ENCODE measurements at places on chromosomes 5 and 9.

- DNase-seq, result no peak
Measured at GRCh38 chr5:351921-352245, 30.4 kb downstream of the AHRR start.

DNA sequence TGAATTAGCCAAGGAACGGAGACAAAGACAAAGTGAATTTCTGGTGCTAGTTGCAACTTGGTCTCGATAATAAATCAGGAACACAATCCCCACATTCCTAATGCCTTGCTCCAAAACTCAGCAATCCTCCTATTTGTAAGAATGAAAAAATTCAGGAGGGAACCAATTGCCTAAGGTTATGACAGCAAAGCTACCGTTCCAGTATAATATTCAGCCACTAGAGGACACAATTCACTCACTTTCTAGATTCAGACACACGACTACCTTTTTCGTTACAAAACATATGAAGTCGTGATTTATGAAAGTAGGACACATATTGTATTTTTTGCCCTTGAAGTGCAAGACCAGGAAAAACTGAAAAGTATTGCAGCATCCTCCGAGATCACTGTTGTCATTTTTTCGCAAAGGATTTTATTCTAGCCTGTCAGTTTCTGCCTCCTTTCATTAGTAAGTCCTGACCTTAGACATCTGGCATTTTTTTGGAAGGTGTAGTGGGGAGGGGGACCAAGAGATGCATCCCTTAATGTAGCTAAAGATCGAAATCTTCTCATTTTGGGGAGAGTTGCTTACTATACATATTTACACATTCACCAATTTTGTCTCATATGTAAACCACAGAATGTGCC lies 133.1 kb downstream of the DOCK8 start:
- peak; percentile 28 for DNase-seq

DNA sequence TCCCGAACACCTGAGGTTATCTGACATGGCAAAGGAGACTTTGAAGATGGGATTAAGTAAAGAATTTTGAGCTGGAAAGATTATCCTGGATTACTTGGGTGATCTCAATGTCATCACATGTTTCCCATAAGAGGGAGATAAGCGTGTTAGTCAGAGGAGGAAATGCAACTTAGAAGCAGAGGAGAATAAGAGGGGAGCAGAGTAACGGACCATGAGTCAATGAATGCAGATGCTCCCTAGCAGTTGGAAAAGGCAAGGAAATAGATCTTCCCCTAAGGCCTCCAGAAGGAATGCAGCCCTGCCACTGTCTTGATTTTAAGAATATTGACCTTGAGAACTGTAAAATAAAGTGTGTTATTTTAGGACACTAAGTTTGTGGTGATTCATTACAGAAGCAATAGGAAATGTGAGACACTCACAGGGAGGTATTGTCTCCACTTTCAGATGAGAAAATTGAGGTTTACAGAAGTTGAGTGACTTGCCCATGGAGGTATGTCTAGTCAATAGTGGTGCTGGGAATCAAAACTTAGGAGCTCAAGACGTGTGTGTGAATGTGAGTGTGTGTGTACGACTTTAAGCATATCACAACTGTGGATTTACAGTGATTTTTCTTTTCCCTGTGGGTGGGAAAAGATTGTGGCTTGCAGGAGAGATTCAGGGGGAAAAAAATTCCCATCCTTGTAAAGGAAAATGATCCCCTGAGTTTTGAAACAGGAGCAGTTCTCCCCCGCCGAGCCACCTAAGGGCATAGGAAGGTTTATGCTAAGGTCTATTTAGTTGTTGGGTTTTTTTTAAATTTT lies 125.3 kb downstream of the TRIM32 start:
- DNase-seq, result no peak

DNA sequence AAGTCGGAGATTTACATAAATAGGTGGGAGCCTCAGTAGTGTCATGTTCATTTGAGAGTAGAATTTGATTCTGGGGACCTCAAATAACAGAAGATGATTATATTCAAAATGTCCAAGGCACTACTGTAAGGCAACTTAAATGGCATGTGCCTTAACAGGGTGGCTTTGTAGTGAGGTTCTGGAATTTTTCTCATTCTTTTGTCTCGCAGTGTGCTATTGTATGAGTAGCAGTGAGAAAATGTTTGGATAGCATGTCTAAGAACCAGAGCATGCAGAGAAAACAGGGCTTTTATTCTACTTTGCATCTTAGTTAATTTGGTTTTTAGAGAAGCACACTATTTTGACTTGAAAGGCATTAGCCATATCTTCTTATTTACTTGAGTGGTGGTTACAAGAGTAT lies 25.0 kb downstream of the MAST4 start:
- DNase-seq, result no peak

DNA sequence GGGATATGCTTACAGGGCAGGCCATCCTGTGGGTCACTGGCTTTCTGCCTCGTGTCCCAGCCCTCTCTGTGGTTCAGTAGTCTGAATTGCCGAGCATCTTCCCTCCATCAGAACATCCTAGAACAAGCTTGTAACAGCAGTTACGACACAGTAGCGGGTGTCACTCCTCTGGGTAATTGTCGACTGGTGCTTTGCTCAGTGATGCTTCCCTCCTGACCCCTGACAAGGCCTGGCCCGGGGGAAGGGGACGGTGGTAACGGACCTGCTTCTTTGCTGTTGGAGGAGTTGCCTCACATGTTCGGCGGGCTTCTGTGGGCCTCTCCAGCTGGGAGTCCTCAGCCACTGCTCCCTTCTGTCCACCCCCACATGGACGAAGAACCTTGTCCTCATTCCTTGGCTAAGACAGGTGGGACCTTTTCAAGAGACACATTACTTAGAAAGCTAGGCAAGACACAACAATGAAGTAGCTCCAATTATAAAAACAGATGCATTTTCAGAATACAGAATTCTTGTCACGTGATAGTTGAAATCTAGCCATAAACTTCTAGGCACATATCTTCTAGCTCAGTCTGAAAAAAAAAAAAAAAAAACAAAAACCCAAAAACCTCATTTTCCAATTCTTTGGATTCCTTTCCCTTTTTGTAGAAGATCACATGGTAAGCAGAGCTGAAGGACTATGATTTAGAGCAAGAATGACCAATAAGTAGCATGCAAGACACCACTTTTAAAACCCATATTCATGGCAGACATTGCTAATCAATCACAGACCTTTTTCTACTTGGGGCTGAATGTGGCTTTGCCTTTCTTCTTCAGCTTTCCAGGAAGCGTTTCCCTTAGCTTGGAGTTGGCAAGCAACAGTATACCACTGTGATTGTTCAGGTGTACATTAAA lies 25.0 kb downstream of the HMCN2 start:
- DNase-seq, result no peak

DNA sequence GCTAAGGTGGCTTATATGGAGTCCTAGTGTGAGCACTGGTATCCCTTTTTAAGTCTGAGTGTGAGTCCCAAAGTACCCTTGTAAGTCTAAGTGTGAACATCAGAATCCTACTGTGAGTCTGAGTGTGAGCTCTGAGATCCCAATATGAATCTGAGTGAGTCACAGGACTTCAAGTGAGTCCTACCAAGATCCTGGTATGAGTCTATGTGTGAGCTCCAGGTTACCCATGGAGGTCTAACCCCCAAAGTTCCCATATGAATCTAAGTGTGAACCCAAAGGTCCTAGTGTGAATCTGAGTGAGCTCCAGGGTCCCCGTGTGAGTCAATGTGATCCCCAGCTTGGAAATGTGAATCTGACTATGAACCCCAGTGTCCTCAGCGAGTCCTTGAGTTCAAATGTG lies 2.3 kb downstream of the CNTFR start:
- no peak for DNase-seq

DNA sequence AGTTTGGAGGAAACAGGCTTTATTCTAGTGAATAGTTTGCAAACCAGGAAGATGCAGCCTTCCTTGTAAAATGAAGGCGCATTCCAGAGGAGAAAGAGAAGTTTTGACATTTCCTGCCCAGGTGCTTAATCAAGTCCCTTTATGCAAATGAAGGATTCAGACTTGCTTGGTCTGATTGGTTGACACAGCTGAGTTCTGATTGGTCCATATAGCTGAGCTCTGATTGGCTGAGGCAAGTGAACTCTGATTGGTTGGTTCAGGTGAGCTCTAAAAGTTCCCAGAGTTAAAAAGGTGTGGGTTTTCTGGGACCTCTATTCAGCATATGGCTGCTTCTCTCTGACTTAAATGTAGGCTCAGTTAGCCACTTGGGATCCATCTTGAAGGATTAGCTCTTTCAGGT lies 151.0 kb downstream of the CACNA1B start:
- no peak for DNase-seq

DNA sequence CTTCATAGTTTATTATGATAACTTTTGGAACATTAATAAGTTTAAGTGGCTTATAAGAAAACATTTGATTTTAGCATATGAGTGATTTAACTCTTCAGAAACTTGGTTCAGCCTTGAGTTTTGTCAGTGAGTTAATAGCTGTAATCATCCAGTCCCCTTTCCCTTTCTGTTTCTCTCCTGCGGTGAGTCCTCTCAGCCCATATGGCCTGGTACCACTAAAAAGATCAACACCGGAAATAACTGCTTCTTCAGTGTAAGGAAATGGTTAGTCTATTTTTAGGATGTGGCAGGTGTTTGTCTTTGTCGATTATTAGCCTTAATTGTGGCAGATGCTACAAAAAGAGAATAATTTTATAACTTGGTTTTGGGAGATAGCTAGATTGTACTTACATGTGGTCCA lies 120.2 kb upstream of the GRHPR start:
- DNase-seq, result no peak

GRCh38 chr9:132404228-132404881 lies 2.3 kb downstream of the TTF1 start:
- DNase-seq, result no peak

DNA sequence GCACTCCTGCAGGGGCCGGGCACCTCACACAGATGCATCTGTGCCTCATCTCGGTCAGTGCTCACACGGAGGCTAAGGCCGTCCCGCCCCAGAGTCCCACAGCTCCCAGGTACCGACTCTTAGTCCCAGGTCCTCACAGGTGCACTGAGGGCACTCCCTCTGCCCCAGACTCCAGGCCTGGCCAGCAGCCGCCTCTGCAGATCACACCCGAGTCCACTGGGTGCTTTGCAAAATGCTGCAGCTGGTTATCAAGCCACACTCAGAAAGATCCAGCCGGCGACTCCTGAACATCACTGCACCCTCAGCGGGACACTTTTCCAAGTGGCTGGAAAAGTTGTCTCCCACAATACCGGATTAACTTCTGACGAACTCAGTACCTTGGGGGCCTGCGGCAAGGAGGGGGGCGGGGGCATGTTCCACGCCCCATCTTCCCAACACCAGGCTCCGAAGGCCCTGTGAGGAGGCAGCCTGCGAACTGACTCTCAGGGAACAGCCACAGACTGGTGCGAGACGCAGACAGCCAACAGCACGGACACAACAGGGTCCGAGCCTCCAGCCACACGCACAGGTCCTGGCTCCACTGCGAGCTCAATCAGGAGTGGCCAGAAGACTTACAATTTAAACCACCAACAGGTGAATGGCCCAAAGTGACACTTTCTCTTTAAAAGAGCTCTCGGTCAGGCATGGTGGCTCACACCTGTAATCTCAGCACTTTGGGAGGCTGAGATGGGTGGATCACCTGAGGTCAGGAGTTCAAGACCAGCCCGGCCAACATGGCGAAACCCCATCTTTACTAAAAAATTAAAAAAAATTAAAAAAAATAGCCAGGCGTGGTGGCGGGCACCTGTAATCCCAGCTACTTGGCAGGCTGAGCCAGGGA lies 4.0 kb downstream of the BRD3 start:
- DNase-seq, result no peak

DNA sequence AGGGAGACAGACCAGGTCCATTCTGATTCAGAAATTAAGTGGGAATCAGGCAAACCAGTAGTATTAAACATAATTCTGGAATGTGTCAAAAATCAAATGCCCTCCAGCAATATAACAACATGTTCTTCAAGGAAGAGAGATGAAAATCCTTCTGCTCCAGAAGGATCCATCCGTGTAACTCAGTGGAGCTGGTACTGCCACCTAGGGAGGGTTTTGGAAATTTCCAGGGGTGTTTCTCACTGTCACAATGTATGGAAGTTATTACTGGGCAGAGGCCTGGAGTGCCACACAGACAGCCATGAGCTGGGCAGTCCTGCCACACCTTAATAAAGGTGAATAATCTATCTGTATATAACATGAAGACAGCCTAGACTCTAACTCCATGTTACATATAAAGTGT lies 87.5 kb downstream of the TTLL11 start:
- peak; percentile 13 for DNase-seq

DNA sequence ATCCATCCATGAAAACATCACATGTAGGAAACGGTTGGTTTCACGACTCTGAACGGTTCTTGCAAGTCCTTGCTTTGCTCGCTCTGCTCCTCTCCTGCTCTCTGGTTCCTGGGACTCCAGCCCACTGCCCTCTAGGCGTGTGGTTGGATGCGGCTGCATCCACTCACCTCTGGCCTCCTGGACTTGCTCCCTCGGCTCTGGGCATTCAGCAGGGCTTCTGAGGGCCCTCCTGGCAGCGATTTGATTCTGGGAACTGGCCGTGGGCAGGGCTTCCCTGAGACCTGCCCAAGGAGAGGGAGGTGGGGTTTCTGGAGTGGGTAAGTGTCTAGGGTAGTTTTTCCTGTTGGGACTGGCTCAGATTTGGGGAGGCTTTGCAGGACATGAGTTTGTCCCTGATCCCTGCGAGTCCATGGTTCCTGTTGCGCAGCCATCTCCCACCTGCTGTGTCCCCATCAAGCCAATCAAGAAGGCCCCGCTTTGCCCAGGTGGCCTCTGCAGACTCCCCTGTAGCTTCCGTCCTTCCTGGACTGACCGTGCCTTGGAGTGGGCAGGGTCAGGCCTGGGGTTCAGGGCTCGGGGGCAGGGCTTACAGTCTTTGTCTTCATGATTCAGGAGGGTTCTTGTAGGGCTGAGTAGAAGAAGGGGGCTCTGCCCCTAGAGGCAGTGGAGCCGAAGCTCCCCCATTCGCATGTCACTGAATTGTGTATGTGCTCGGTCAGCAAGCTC lies 192.3 kb downstream of the CACNA1B start:
- DNase-seq, result no peak

DNA sequence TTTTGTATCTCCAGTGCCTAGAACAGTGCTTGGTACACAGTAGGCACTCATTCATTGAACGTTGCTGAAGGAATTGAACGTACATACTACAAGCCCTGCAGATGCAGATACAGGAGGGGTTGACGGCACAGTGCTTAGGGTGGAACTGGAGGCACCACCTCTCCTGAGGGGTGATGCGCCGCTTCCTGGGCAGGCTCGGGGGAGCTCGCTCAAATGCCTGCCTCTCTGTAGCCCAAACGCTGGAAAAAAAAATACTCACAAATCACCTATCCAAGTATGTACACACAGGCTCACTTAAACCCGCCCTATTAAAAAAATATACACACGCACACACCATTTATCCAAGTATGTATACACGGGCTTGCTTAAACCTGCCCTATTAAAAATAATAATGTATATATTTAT lies 536 bp upstream of the COMMD10 start:
- DNase-seq, result peak; percentile 29

DNA sequence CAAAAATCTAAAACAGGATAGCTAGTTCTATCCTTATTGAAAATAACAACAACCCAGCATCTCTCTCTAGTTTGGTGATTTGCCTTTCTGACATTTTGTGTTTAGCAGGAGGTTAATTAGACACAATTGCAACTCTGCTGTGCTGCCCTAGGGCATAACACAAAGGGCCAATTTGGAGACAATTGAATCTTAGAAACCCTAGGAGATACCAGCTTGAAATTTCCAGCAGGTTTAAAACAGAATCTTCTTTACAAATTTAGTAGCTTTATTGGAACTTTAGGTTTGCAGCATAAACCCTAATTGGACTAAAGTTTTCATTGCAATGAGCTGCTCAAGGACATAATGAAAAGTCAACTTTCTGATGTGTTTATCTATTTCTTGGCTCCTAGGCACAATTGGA lies 166.7 kb upstream of the FER start:
- no peak for DNase-seq

- peak; percentile 55 for DNase-seq
Measured at GRCh38 chr5:39794513-39795210, 369.9 kb upstream of the DAB2 start.

GRCh38 chr9:127417131-127418036 lies 6.8 kb upstream of the ZNF79 start:
- peak; percentile 41 for DNase-seq

Data from fibroblast of gingiva (primary cell).